Kidney epithelial cell (primary cell): ENCODE measurements at places on chromosomes 16 and 17. TPM values are rescaled to one million over a fixed set of nuclear protein-coding genes. Genes with fewer than 3 reads are reported as not detected.

DNA sequence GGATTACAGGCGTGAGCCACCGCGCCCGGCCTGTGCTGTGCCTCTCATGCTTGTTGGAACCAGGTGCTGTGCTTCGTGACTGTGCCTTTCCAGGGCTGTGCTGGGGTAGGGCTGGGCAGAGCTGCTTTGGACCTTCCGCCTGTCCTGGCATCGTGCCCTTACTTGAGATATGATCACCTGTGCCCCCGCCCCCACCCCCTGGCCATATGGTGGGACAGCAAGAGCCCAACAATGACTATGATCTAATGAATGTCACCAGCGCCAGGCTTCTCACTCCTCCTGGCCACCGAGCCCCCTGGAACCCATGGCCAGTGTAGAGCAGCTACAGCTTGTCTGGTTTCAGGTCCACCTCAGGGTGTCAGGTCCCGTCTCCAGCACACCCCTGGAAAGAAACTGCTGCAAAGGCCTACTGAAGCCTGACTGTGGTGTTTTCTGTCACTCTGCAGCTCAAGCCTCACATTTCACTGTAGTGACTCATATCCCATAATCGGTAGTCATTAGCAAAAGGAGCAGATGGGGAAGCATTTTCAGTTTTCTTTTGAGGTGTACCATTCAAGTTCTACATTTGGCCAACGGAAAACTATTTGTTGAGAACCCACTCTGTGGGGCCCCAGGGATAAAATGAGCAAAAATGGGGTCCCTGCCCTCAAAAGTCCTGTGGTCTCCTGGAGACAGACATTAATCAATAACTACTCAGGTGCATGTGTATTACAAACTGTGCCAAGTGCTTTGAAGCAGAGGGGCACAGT is 22.1 kb downstream of the FCSK start:
- peak; percentile 67 for DNase-seq

- DNase-seq: no peak
Measured at GRCh38 chr17:79005063-79005861, 4.3 kb downstream of the CANT1 start.

GRCh38 chr16:84975522-84975921 is 35.8 kb downstream of the ZDHHC7 start:
- DNase-seq: no peak

DNA sequence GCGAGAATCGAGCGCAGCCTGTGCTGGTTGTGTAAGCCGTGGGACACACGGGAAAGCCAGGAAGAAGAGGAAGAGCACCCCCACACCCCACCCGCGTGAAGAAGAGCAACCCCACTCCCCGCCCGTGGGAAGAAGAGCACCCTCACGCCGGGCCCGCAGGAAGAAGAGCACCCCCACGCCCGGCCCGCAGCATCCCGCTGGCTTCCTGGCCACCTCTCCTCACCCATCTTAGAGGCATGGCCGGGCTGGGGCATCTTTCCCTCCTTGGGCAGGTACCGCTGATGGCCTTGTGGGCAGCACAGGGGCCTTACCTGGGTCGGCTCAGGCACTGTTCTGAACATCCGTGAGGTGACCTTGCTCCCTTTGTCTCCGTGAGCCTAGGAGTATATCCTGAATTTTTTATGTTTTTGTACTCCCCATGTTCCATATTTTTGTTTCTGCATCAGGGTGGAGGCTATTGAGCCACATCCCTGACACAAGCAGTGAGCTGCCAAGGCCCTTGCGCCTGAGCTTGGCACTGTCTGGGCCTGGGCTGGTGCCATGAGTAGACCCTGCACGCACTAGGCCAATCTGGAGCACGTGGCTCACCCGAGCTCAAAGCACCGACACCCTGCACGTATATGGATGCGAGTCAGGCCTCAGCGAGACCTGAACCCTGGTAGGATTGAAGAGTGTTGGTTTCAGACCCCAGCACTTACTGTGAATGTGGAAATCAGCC is 71.4 kb upstream of the KCTD5 start:
- DNase-seq: no peak

GRCh38 chr17:61837175-61838051 is 25.9 kb downstream of the BRIP1 start:
- peak; percentile 23 for DNase-seq

DNA sequence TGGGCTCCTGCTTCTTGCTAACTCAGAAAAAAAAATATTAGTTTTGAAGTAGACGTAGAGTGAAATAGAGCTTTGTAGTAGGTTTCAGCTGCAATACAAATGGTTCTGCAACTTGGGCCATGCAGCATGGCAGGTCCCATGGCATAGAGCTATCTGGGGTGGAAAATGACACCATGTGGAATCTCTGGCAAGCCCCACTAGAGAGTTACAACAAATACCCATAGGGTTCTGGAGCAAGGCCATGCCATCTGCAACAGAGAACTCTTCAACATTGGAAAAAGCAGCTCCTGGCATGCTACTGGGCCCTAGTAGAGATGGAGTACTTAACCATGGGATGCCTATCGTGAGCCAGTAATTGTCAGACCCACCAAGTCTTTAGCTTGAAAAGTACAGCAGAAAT is 25.3 kb upstream of the RBBP6 start:
- no peak for DNase-seq

DNA sequence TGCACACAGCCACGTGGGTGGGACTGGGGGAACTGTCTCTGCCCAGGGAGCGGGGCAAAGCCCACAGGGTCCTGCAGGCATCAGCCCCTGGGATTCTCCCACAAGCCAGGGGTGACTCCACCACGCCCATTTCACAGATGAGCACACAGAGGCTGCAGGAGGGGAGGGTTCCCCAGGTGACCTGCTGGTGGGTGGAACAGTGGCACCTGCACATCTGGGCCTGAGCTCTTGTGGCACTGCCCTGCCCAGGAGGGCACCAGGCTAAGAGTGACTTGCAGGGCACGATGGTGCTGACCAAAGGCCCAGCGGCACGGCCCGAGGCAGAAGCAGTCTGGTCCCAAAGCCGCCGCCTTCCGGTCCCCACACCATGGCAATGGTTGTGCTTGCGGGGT is 23.9 kb downstream of the PIEZO1 start:
- no peak for DNase-seq

Gene NOG
- total RNA-seq: 32.8 and 34.6 TPM in 2 replicates

Gene MYH3
- 0.33 and 0.41 TPM in 2 replicates for total RNA-seq

- no peak for DNase-seq
Measured at GRCh38 chr16:73069581-73070262, 21.8 kb upstream of the ZFHX3 start.

DNA sequence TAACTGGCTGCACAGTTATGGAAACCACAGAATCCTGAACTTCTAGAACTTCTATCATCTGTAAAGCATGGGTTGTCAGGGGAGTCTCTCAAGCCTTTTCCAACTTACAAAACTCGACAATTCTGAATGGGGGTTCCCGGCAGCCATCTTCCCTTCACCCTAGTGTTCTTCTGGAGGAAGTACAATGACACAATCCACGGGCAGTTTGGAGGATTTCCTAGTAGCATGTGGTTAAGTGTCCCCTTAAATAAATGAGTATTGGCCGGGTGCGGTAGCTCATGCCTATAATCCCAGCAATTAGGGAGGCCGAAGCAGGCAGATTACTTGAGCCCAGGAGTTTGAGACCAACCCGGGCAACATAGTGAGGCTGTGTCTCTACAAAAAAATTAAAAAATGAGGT is 2.1 kb downstream of the SLC16A6 start:
- DNase-seq: no peak

Gene MYH1
- not detected in 2 replicates for total RNA-seq

DNA sequence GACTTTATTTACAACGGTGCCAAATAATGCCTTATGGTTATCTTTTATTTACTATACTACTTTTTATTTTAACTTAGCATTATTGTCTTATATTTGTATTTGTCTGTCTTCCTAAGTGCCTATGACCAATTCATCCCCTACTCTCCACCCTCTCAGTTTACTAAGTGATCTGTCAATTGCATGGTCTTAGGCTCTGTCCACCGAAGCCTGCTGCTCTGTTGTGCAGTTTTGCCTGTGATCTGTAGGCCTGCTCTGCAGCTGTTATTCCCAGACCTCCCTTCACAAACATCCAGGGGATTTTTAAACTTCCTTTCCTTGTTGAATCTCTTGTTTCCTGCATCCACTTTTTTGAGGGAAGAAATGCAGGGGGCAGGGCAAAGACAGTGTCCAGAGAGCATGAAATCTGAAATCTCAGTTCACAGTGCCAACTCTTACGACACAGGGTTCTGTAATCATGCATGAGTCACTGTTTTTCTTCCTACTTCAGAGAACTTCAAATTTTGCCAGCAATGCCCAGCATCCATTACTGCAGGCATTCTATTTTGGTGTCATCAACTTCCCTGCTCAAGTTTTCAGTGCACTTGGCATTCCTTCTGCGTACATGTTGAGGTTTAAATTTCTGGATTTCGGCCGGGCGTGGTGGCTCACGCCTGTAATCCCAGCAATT is 11.4 kb downstream of the SLFN5 start:
- DNase-seq: peak; percentile 92

Gene PIGL
- 31.8 and 53.0 TPM in 2 replicates for total RNA-seq

GRCh38 chr17:43892647-43892952 is 14.7 kb downstream of the MPP2 start:
- DNase-seq: no peak

- DNase-seq: no peak
Measured at GRCh38 chr17:51427856-51428255, 167.5 kb downstream of the UTP18 start.

- no peak for DNase-seq
Measured at GRCh38 chr16:13811834-13812233, 108.1 kb upstream of the ERCC4 start.

DNA sequence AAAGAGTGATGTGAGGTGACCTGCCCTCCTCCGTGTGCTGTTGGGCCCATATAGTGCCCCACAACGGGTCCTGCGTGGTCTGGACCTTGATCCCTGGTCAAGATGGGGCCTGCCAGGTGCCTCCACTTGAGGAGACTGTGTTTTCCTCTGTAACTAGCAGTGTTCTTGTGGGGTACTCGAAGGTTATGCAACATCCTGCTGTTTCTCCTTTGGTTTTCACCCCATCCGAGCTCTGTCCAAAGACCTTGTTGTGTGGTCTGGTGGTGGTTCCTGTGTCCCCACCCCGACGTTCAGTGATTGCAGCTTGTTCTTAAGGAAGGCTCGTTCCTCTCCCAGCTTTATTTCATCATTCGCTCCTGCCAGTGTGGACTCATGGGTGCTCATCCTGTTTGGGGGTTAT is 38.7 kb upstream of the ZNF750 start:
- no peak for DNase-seq

DNA sequence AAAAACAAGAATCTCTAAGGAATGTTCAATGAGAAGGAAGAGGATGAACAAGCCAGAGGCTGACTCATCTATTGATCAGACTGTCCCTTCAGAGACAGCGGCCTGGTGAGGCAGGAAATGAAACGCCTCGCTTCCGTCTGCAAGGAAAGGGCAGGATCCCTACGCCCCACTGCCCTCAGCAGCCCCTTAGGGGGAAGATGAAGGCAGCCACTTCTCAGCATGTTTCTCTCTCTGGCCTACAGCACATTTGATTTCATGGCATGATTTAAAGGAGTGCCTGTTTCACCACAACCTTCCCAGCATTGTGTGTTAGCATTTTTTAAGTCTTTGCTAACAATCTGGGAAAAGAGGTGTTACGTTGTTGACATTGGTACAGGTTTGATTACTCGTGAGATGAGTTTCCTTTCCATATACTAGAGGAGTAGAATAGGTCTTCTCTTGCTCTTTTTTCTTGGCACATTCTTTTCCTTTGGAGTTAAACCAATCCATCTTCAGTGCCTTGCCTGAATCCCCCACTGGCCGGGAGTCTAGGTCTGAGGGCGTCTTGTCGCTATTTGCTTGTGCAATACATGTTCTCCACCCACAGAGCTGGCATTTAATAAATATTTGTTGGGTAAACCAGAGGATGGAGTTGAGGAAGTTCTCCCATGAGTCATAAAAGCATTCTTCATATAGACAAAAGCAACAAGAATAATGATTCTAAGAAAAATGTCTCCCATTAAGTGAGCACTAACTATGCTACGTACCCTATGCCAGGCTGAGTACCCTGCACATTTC is 47.4 kb downstream of the RBFOX3 start:
- peak; percentile 14 for DNase-seq

- DNase-seq: no peak
Measured at GRCh38 chr17:67055811-67056745, 11.7 kb downstream of the CACNG1 start.
